ENCODE measurements at places on chromosomes 1 and 21.

- no peaks in the 10 kb centered on the region for H3K27me3 ChIP-seq
- no peaks in the 10 kb centered on the region for H3K4me1 ChIP-seq
Measured at GRCh38 chr1:199937661-199938060, 89.8 kb upstream of the NR5A2 start.

GRCh38 chr1:173473599-173474011, 3.5 kb upstream of the PRDX6 start:
- peaks cover 9% of the 10 kb centered on the region for H3K4me1 ChIP-seq
- H3K27ac ChIP-seq: no peak overlapping the region
- DNase-seq: no peak
- no peak overlapping the region for H3K4me3 ChIP-seq
- no peaks in the 10 kb centered on the region for H3K36me3 ChIP-seq

GRCh38 chr1:118961156-118961555, 27.0 kb downstream of the TBX15 start:
- no peak overlapping the region for H3K4me3 ChIP-seq
- no peaks in the 10 kb centered on the region for H3K27me3 ChIP-seq
- H3K27ac ChIP-seq: no peak overlapping the region

- H3K4me1 ChIP-seq: no peaks in the 10 kb centered on the region
- DNase-seq: no peak
- H3K4me3 ChIP-seq: no peak overlapping the region
- no peak overlapping the region for H3K27ac ChIP-seq
- H3K27me3 ChIP-seq: no peaks in the 10 kb centered on the region
- no peaks in the 10 kb centered on the region for H3K36me3 ChIP-seq
Measured at GRCh38 chr1:199246716-199247115, 607.9 kb downstream of the PTPRC start.

- H3K27ac ChIP-seq: no peak overlapping the region
- H3K27me3 ChIP-seq: no peaks in the 10 kb centered on the region
- H3K36me3 ChIP-seq: no peaks in the 10 kb centered on the region
- H3K4me1 ChIP-seq: no peaks in the 10 kb centered on the region
Measured at GRCh38 chr1:30730346-30731108, 7.1 kb upstream of the MATN1 start.

DNA sequence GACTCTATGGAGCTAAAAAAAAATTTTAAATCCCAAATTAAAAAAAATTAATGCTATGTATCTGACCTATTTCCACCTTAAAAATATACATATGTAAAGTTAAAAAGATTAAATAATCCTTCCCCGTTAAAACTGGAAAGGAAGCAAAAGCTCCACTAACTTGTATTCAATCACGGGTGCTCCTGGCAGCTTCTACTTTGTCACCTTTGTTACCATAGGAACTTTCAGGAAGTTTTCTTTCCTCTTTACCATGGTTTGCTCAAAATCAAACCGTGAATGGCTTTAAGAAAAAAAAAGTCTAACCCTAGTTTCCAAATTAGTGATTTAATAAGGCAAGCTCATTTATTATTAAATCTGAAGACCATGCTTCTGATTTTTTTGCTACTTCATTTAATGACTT, 3.5 kb downstream of the GPATCH2 start:
- peaks cover 8% of the 10 kb centered on the region for H3K4me1 ChIP-seq
- H3K27me3 ChIP-seq: no peaks in the 10 kb centered on the region
- H3K4me3 ChIP-seq: no peak overlapping the region
- DNase-seq: no peak
- no peaks in the 10 kb centered on the region for H3K36me3 ChIP-seq
- no peak overlapping the region for H3K27ac ChIP-seq

GRCh38 chr21:17050156-17050555, 462.7 kb upstream of the CXADR start:
- no peaks in the 10 kb centered on the region for H3K27me3 ChIP-seq
- H3K27ac ChIP-seq: no peak overlapping the region
- no peaks in the 10 kb centered on the region for H3K4me1 ChIP-seq
- no peak for DNase-seq
- H3K36me3 ChIP-seq: no peaks in the 10 kb centered on the region

DNA sequence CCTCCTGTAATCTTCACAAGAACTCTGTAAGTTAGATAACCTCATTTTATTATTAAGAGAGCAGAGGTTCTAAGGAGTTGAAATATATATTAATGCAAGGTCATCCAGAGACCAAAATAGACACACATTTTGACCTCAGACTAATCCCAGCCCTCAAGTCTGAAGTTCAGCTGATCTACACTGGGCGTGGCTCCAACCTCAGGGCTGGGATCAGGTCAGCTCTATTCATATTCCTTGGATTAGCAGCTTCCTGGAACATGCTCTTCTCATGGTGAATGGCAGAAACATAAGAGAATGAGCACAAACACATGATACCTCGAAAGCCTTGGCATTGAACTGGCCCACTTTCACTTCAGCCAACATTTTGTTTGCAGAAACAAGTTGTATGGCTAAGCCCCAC, 200.8 kb upstream of the ST6GALNAC5 start:
- H3K27me3 ChIP-seq: no peaks in the 10 kb centered on the region
- DNase-seq: no peak
- H3K36me3 ChIP-seq: no peaks in the 10 kb centered on the region

DNA sequence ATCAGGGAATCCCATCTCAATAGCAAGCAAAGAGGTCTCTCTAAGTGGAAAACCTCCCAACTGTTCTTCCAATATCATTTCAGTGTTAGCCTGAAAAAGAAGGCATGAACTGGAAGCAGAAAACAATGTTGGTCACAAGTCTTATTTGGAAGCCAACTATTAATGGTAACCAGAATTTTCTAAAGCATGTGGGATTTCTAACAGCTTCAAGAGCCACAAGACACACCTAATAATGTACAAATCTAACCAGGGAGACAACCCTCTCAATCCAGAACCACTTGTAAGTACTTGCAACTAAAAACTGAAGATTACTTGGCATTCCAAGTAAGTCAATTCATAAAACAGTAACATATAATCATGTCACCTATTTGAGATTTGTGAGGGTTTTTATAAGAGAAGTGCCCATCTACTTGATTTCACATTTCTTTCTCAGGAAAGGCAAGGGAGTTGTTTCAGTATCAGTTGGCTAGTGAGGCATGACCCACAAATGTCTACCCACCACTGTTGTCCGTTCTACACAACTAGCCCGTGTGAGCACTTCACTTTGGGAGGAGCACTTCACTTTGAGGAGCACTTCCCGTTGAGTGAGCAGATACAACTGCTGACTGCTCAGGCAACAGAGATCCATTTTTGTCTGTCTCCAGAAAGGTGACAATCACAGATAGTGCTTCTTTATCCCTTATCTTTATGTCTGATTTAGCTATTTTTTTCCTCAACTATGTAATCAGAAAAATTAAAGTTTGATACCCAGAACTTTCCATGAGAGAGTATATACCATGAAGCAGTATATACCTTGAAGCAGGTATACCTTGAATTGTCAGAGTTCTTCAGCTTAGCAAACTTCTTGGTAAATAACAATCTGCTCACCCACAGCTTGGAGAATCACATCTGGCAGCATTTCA, 11.1 kb downstream of the STX6 start:
- peaks cover 10% of the 10 kb centered on the region for H3K4me1 ChIP-seq
- H3K27me3 ChIP-seq: no peaks in the 10 kb centered on the region
- H3K27ac ChIP-seq: no peak overlapping the region
- no peak for DNase-seq
- H3K36me3 ChIP-seq: no peaks in the 10 kb centered on the region

- DNase-seq: peak; percentile 22
- no peak overlapping the region for H3K4me3 ChIP-seq
- H3K27ac ChIP-seq: no peak overlapping the region
- H3K36me3 ChIP-seq: no peaks in the 10 kb centered on the region
Measured at GRCh38 chr21:35400233-35400939, 351.3 kb upstream of the RUNX1 start.

GRCh38 chr1:184952428-184952827, 21.9 kb downstream of the NIBAN1 start:
- no peak overlapping the region for H3K4me3 ChIP-seq
- no peak for DNase-seq
- no peaks in the 10 kb centered on the region for H3K27me3 ChIP-seq
- peaks cover 1% of the 10 kb centered on the region for H3K4me1 ChIP-seq

- DNase-seq: peak; percentile 78
- no peaks in the 10 kb centered on the region for H3K36me3 ChIP-seq
- H3K4me1 ChIP-seq: no peaks in the 10 kb centered on the region
- H3K4me3 ChIP-seq: no peak overlapping the region
Measured at GRCh38 chr1:7454895-7455784, 316.0 kb upstream of the VAMP3 start.

DNA sequence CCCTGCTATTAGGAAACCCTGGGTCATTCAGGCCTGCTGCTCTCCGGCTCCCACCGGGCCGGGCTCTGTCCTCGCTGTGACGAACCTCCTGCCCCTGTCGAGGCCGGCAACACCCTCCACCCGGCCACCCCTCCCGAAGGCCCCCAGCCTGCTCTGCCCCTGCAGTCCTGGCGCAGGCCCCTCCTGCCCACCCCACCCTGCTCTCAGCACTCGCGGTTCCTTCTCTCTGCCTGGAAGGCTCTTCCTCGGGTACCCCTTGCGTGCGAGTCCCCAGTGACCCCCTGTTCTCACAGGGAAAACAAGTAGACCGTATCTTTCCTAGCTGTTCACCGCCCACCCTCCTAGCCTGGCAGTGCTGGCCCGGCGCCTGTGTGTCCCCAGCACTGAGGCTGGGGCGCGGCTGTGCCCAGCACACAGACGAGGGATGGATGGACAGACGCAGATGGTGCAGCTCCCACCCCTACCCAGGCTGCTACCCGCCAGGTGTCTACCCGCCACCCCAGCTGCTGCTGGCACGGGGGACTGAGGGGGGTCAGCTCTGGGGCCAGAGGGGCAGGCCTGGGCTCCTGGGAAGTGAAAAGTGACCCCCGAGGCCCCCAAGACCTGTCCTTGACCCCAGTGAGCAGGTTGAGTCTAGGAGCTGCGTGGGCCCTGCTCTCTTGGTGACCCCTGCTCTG, 3.1 kb upstream of the VWA1 start:
- H3K4me3 ChIP-seq: no peak overlapping the region
- H3K4me1 ChIP-seq: peaks cover 14% of the 10 kb centered on the region
- peak overlapping the region; percentile 69 for H3K27ac ChIP-seq

- no peak overlapping the region for H3K4me3 ChIP-seq
- no peak for DNase-seq
- H3K4me1 ChIP-seq: no peaks in the 10 kb centered on the region
- H3K36me3 ChIP-seq: no peaks in the 10 kb centered on the region
- H3K27ac ChIP-seq: no peak overlapping the region
Measured at GRCh38 chr1:20437640-20438039, 48.4 kb downstream of the CAMK2N1 start.

DNA sequence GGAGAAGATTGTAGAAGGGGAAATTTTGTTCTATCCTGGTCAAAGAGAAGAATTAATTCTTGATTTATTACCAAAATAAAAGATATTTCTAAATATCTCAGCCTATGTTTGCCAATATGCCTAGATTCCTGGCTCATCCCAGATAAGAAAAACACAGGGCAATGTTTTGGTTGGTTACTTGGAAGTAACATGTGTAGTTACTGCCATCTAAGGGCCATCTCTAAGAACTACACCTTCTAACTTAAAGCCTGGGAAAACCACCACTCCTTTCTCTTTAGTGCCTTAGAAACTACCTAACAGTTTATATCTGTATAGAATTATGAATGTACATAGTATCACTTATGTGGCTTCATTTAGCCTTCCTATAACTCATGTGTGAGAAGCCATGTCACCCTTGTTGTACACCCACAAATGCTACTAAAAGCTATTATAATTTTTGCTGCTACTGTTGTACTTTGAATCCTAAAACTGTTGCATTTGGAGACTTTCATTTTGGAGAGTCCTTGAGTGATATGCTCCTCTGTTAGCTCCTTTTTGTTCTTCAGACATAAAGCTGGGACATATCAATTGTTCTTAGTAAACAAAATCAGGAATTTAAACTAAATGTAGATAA, 4.5 kb downstream of the AIM2 start:
- no peaks in the 10 kb centered on the region for H3K27me3 ChIP-seq
- DNase-seq: peak; percentile 84
- no peaks in the 10 kb centered on the region for H3K36me3 ChIP-seq
- H3K4me1 ChIP-seq: no peaks in the 10 kb centered on the region
- no peak overlapping the region for H3K4me3 ChIP-seq
- H3K27ac ChIP-seq: no peak overlapping the region

- peak; percentile 61 for DNase-seq
- no peak within 1 kb of the TSS for H3K27ac ChIP-seq
- H3K36me3 ChIP-seq: no peaks in the 10 kb centered on the region
- peak within 1 kb of the TSS; percentile 68 for H3K4me3 ChIP-seq
- no peaks in the 10 kb centered on the region for H3K27me3 ChIP-seq
Measured at GRCh38 chr1:43530483-43531106, at the start of gene PTPRF. Gene PTPRF, plus strand, starts transcription at chr1:43530883. Its CDS starts 14,193 bp downstream, at chr1:43545076.

DNA sequence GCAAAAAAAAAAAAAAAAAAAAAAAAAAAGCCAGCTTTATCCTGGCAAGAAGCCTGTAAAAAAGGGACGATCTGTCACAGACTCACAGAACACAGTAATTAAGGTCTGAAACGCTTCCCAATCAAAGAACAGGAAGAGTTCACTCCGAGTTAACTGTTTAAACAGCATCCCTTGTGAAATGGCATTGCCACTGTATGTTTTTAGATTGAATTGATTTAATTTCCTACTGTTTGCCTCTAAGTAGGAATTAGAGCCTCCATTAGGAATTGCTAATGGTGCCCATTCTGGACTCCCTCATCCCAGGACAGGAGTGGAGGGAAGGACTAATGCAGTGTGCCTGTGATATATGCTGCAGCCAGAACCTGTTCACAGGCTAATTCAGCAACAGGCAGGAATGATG, 370.8 kb downstream of the RWDD3 start:
- no peaks in the 10 kb centered on the region for H3K36me3 ChIP-seq
- no peaks in the 10 kb centered on the region for H3K4me1 ChIP-seq
- no peak overlapping the region for H3K27ac ChIP-seq
- DNase-seq: peak; percentile 24

DNA sequence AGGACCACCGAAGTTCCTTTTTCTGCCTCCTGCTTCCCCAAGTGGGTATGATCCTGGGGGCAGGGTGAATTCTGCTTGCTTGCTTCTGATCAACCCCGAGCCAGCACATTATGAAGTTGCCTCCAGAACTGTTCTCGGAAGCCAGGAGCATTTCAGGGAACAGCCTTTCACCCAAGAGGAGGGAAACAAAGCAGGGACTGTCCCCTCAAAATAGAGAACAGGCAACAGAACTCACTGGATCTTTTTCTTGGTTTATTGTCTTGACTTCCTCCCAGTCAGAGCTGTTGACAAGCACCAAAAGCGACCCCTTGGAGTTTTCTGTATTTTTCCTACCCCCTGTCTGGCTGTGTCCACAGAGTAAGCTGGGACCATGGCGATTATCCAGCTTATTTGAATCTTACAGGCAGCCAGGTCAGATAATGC, 258.3 kb upstream of the SGIP1 start:
- peak overlapping the region; percentile 45 for H3K27ac ChIP-seq
- no peaks in the 10 kb centered on the region for H3K36me3 ChIP-seq
- no peak for DNase-seq

- peaks cover 2% of the 10 kb centered on the region for H3K27me3 ChIP-seq
- H3K4me1 ChIP-seq: no peaks in the 10 kb centered on the region
- H3K4me3 ChIP-seq: no peak overlapping the region
Measured at GRCh38 chr1:11458811-11459275, 20.1 kb upstream of the DISP3 start.
